ENCODE measurements at places on chromosomes 7 and 10.

GRCh38 chr7:149724661-149725425, 48.5 kb downstream of the ZNF467 start:
- DNase-seq, result no peak

DNA sequence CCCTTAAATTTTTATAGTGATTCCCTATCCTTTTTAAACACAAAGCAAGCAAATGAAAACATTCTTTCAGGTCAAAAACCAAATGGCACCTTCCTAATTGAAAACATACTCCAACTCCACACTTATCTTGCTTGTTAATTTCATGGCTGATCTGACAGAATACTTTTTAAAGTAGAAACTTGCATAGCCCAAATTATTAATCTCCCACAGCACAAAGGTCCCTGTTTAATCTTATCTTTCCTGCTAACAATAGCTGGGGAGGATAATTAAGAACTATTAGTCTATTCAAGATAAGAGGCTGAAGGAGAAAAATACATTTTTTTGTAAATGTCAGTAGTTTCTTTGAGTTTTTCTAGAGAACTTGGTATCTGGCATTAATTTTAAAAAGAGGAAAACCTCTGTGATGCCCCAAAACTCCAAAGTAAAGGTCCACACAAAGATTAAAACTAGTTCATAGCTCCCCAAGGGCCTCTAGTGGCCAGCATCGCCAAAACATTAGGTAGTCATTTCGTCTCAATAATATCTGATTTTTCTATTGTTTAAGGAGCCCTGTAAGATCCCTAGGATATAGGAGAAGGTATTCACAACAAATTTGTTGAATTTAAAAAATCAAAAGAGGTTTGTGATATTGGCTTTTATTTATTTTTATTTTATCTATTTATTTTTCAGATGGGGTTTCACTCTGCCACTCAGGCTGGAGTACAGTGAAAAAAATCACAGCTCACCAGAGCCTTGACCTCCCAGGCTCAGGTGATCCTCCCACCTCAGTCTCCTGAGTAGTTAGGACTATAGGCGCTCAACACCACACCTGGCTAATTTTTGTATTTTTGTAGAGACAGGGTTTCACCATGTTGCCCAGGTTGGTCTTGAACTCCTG, 14.7 kb downstream of the CDNF start:
- DNase-seq, result peak; percentile 81

GRCh38 chr7:44162179-44162578, 21.0 kb upstream of the MYL7 start:
- DNase-seq, result no peak

GRCh38 chr7:106071999-106072714, 40.0 kb downstream of the SYPL1 start:
- DNase-seq, result peak; percentile 73

- DNase-seq, result no peak
These were observed 3.6 kb downstream of the ADCK2 start for GRCh38 chr7:140676306-140676705.

DNA sequence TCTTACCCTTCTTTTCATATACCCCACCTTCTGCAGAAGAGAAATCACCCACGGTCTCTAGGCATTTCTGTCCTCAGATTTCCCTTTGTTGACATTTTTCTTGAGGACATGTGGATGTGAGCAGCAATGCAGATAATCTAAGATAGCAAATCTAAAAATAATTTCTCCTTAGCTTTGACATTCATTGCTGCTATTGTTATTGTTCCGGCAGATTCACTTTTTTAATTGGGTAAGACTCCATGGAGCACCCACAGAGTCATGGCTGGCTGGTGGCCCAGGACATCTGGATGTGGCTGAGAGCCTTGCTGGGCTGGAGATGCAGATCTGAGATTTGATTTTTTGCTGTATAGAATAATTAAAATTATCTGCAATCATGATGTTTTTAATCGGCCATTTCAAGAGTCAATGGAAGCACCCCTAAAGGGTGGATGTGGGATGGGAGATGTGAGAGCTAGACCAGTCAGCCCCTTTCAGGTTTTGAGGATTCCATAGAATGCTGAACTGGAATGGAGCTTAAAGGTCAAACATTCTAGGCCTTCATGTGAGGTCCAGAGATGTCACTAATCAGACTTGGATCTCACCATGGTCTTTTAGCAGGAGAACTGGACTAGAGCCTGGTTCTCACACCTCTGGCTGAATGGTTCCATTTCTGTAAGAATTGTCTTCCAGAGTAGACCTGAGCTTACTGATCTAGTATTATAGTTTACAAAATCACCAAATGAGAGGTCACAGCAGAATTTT, 37.5 kb downstream of the TAS2R41 start:
- no peak for DNase-seq

- peak; percentile 64 for DNase-seq
These were observed 564.3 kb downstream of the GATA3 start for GRCh38 chr10:8618834-8619233.

DNA sequence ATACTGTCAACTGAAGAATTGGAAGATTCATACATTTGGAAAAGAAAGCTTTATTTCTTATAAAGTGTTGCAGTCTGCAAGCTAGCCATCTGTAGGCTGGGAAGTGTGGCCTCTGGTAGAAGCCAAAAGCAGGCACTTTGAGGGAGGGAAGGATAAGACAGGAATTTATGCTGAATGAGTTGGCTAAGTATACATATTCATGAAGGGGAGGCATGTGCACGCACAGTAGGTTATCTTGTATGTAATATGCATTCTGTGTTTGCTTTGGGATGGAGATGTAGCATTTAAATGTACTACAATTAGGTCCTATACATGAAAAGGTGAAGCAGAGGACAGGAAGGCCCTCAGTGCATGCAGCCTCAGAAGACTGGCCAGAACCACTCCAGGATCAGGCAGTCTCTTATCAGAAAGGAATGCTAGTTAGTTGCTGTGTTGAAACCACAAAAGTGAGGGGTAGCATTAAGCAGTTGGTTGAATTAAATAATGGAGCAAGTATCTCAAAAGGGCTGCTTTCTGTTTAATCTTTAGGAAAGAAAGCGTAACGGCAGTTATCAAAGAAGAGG, 40.9 kb downstream of the MYO3A start:
- DNase-seq, result no peak

GRCh38 chr10:68105820-68106219, 3.5 kb upstream of the MYPN start:
- DNase-seq, result no peak

GRCh38 chr7:96169439-96169838, 152.5 kb downstream of the SLC25A13 start:
- no peak for DNase-seq

DNA sequence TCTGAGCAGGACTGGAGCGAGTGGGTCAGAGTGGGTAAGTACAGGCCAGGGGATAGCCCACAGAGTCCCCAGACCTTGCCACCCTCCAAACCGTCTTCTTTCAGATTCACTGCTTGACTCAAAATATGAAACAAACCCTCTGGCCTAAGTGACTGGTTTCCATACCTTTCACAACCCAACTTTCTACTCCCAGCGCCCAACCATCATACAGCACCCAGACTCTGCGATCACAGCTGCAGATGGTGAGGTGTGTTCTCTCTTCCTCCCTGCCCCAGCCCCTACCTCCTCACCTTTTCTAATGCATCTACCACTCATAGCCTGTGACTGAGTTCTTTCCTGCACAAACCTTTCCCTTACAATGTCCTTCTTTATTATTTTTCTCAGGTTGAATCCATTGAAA, 92.0 kb upstream of the CELF2 start:
- DNase-seq, result no peak

DNA sequence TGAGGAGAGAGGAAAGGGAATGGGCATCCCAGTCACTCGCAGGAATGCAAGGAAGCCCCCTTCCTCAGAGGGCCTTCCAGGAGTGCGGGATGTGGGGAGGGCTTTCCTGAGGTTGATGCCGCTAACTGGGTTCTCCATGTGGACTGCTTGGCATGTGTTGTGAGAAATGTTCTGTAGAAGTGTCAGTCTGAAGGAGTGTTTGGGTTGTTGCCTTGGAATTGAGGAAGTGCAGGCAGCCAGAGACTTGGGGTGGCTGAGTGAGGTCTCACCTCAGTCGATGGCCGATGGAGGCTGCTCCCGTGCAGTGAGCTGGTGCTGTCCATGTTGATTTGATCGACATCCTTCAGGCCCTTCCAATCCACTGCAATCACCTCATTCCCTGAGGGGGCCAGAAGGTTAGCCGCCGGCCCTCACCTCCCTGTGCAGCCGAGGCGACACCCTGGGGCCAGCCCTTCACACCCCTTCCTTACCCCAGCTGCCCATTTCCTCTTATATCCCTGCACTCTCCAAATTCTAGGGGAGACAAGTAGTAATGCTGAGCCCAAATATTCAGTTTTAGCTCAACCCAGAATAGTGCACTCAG, 2.7 kb downstream of the FAM131B start:
- no peak for DNase-seq

GRCh38 chr10:77524281-77524711, 113.3 kb downstream of the KCNMA1 start:
- DNase-seq, result no peak

GRCh38 chr10:120810298-120810697, 40.9 kb upstream of the WDR11 start:
- DNase-seq, result no peak

DNA sequence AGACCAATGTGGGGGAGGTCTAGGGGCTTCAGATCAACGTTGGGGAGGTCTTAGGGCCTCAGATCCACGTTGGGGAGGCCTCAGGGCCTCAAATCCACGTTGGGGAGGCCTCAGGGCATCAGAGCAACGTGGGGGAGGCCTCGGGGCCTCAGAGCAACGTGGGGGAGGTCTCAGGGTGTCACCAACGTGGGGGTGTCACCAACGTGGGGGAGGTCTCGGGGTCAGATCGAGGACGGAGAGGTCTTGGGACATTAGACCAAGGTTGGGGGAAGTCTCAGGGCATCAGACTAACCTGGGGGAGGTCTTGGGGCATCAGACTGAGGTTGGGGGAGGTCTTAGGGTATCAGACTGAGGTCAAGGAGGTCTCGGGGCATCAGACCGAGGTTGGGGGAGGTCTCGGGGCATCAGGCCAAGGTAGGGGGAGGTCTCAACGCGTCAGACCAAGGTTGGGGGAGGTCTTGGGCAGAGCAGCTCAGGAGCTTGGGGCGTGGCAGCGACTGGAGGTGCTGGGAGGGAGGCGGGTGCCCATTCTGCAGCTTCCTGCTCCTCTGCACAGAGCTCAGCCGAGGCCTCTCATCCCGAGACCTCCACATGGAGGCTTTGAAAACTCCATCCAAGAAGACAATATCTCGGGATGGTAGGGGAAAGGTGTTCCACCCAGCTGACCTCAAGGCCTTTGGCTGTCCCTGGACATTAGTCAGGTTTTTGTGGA, 159.8 kb downstream of the WDR37 start:
- DNase-seq, result no peak

DNA sequence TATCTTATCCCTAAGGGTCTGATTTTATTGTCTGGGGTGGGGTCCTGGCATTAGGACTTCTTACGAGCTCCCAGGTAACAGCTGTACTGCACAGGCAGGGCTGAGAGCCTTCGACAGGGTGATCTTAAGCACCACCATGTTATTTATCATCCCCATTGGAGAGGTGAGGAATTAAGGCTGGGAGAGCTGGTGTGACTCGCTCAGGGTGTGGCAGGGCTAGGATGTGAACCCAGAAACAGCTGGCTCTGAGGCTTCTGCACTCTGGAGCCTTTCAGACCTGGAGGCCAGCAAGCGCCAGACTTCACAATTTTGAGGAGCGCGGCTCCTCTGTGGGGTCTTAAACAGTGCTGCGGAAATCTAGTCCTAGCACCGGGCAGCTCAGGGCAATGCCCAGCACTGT, 27.4 kb upstream of the NDST2 start:
- no peak for DNase-seq

GRCh38 chr7:27642271-27642670, 20.4 kb downstream of the HIBADH start:
- peak; percentile 13 for DNase-seq

DNA sequence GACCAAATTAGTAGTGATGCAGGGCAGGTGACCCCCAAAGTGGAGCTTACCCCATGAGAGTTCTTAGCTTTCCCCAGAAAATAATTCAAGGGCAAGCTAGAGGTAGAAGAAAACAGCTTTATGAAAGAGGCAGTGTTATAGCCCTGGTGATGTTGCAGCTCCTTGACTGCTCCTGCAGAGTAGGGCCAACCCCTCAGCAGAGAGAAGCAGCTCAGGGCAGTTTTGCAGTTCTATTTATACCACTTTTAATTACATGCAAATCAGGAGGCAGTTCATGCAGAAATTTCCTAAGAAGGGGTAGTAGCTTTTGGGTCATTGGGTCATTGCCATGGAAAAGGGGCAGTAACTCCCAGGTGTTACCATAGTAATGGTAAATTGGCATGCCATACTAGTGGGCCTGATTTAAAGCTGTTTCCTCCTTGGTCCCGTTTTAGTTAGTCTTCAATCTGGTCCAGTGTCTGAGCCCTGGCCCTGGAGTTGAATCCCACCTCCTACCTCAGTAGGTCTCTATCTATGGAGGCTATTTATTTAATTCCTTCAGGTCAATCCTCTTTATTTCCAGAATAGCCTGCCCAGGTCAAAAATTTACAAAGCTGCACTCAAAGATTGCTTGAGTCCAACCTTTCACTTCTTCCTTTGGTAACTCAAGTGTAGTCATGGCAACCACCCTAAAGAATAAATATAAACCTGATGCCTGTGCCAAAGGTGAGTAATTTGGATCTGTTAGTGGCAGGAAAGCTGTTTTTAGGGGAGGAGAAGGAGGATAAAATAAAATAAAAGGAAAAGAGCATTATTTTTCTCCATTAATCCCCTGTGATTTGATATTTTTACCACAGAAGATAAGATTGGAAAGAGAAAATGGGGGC, 29.5 kb downstream of the PLXDC2 start:
- DNase-seq, result peak; percentile 56

DNA sequence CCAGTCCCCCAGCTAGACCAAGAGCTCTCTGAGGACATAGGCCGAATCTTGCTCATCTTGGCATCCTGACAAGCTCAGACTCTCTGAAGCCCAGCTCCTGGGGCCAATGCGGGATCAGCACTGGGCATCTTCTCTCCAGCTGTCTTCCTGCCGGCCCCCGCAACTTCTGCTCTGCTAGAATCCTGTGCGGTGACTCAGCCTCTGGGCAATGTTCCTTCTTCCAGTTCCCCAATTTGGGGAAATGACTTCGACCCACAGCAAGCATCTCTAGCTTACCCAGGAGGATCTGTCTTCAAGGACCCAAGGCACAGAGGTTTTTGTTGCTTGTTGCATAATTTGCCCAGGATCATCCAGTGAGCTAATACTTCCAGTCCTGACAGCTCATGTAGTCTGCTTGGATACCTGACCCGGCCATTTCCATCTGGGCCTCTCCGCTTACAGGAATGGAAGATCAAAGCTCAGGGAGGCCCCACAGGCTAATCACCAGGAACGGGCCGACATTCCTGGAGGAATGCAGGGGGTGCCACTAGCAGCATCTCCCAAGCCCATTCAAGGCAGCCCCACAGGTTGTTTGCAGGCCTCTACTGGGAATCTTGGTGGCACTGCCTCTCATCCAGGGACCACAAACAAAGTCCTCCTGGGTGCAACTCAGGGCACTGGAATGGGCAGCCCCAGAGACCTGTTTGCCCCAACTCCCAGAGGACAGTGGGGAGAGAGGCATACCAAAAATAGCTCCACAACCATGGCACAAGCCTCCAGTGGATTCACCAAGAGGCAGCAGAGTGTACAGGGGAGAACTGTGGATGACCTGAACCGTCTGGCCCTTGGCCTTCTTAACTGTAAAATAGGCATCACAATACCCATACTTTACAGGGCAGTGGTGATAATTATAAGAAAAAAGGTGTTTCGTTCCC, 151.9 kb downstream of the NEURL1 start:
- DNase-seq, result no peak
